ENCODE measurements at places on chromosomes 1 and 21.

- no peak for DNase-seq
Observed at GRCh38 chr1:176557543-176558258, 94.7 kb downstream of the PAPPA2 start.

DNA sequence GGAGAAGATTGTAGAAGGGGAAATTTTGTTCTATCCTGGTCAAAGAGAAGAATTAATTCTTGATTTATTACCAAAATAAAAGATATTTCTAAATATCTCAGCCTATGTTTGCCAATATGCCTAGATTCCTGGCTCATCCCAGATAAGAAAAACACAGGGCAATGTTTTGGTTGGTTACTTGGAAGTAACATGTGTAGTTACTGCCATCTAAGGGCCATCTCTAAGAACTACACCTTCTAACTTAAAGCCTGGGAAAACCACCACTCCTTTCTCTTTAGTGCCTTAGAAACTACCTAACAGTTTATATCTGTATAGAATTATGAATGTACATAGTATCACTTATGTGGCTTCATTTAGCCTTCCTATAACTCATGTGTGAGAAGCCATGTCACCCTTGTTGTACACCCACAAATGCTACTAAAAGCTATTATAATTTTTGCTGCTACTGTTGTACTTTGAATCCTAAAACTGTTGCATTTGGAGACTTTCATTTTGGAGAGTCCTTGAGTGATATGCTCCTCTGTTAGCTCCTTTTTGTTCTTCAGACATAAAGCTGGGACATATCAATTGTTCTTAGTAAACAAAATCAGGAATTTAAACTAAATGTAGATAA, 4.5 kb downstream of the AIM2 start:
- peak; percentile 81 for DNase-seq

- DNase-seq = no peak
Observed at GRCh38 chr1:188062456-188062855, 1233.7 kb downstream of the PLA2G4A start.

DNA sequence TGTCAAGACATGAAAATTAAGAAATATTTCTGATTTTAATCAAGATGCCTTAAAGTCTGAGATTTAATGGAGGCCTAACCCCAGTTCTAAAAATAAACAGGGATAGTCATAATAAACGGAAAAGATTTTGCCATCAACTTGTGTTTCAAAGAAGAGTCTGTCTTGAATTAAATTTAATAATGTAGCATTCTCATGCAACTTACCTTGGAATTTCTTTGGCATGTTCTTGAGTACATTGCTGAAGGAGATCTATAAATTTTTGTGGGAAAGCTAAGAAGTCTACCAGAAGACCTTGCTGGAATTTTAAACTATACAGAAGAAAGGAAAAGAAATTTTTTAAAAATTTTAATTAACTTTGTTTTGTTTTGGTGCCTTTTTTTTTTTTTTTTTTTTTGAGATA, 10.6 kb downstream of the SASS6 start:
- peak; percentile 29 for DNase-seq

GRCh38 chr21:26519142-26519541, 53.9 kb downstream of the CYYR1 start:
- DNase-seq = no peak

GRCh38 chr1:88979749-88980116, 12.7 kb downstream of the KYAT3 start:
- DNase-seq = no peak

DNA sequence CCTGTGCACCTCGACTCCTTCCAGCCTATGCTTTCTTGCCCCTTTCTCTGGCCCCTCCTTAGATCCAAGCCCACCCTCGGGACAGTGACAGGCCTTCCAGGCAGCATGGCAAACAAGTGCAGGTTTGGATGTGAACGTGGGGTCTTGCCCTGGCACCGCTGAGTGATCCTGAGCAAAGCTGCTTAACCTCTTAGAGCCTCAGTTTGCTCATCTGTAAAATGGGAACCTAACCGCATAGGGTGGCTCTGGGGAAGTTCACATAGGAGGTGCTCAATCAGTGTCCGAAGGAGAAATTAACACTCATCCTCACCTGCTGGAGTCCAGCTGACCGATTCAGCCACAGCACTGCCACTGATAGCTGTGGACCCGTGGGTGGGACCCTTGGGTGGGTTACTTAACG, 7.2 kb downstream of the MFAP2 start:
- DNase-seq = no peak

DNA sequence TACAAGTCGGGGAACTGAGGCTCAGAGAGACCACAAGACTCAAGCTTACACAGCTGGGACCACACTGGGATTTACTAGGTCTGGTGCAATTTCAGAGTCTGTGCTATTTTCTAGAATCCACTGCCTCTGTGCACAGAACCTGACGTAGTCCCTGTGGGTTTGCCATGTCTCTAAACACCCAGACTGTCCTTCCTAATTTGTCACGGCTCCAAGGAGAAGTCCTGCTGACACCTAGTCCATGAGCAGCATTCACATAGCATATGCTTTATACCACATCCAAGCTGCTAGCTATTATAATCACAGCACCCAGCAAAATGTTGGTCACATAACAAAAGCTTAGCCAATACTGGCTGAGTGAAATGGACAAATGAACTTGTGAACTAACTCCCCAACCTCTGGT, 79.0 kb upstream of the HMGB4 start:
- DNase-seq = no peak

- no peak for DNase-seq
Observed at GRCh38 chr1:238672262-238672661, 714.1 kb upstream of the CHRM3 start.

DNA sequence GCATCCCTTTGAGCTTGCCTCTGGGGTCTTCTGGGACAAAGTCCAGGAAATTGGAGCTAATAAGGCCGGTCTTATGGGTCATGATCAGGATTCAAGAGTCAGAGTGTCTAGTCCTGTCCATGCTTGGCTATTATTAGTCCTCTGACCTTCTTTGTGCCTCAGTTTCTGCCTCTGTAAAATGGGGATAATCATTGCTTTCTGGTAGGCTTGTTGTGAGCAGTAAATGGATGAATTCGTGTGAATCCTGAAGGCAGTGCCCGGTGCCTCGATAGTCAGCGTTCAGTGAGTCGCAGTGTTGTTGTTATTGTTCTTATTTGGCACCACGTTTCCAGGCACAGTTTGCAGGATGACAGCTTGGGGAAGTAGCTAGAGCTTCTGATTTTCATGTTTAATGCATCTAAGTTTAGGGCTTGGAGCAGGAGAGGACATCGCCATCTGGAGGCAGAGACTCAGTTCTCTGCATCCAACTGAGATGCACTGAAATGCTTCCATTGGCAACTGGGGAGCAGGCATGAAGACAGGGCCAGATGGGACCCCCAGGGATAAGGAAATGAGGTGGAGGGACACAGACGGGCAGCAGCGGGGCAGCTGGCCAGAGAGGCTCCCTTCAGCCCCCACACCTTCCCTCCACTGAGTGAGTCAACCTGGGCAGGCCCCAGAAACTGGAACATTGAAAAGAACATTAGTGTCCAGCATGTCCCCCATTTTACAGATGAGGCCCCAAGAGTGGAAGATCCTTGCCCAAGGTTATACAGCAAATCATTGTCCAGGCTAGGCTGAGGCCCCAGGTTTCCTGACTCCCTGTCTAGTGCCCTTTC, 160.3 kb downstream of the PTPRU start:
- no peak for DNase-seq

GRCh38 chr1:9881838-9882249, 28.2 kb downstream of the CTNNBIP1 start:
- DNase-seq = peak; percentile 75

DNA sequence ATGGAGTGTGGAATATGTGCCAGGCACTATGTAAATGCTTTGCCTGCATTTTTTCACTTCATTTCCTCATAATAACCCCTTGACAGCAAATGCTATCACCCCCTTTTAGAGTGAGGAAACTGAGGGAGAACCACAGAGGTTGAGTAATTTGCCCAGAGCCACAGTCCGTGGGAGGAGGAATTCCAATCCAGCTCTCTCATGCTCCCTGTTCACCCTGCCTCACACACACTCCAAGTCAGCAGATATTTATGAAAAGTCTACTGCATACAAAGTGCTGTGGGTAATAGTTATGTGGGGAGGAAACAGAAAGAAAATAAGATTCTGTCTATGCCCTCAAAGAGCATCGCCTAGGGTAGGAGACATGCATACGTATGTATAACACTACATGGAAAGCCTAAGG, 30.9 kb upstream of the RBM15 start:
- peak; percentile 84 for DNase-seq

DNA sequence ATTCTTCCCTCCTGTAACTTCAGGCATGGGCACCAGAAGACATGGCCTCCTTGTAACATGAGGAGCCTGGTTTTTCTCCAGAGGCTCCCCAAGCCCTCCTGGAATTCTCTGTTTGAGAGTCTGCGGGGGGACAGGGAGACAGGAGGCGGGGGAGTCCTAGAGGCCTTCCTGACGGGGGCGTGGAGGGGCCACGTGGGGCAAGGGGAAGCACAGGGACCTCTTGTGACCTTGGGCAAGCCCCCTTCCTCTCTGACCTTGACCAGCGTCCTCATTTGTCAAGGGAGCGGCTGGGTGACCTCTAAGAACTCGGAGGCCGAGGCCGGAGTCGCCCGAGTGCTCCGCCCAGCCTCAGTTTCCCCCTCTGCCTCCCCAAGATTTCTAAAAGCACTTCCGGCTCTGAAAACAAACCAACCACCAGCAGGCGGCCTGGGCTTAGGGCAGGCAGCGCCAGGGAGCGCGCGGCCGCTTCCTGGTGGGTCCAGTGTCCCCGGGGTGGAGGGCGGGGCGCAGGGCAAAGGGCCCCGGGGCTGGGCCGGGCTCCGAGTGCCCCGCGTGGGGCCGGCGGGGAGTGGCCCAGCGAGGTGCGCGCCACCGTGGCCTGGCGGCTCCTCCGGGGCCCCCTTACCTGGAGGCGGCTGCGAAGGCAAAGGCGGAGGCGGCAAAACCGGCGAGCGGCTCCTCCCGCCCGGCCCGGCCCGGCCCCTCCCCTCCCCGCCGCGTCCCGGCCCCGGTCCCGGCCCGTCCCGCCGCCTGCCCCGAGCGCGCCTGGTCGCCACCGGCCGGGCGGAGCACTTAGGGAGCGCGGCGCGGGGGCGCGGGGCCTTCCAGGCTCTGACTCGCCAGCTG, at the start of gene TMCO4:
Gene TMCO4 (minus strand): TSS at position 687 of the 846 bp plus-strand sequence. CDS start 19,158 bp downstream, outside the sequence.
- peak; percentile 89 for DNase-seq

DNA sequence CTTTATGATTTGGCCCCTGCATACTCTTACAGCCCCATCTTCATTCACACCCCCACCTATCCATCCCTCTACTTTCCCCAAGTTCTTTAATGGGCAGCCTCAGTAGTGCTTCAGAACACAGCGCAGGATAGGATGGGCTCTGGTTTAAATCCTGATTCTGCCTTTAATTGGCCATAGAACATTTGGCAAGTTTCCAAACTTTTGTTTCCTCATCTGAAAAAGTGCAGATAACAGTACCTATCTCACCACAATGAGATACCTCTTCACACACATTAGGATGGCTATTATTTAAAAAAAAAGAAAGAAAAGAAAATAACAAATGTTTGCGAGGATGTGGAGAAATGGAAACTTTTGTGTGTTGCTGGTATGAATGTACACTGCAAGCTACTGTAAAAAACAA, 142.5 kb upstream of the VANGL1 start:
- DNase-seq = no peak

DNA sequence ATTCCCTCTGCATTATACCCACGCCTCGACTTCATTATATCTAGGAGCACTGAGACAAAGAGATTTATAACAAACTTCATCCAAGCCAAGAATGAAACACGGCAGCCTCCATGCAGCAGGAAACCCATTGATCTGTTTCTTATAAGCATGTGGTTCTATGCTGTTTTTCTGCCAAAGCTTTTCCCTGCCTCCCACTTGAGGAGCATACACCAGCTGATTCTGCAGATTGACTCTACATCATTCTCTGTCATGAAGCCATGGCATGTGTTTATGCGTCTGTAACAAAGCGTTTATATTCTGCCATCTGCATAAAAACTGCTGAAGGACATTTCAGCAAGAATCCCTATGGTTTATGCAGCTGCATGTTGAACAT, 102.0 kb downstream of the CYYR1 start:
- DNase-seq = no peak

GRCh38 chr1:31707711-31708110, 3.9 kb upstream of the COL16A1 start:
- peak; percentile 73 for DNase-seq

DNA sequence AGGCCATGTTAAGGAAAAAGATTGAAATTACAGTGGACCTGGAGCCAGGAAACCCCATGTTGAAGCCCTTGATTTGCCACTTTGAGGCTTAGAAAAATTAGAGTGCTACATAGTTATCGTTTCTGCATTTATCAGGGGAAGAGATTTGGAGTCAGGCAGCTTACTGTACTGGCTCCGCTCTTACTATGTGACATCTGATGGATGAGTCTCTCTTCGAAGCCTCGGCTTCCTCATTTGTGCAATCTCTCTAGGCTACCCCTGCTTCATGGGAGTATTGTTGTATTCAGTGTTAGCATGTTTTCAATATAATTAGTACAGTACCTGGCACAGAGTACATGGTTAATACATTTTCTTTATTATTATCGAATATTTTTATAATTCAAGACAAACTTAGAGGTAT, 480.4 kb upstream of the USP24 start:
- peak; percentile 28 for DNase-seq

DNA sequence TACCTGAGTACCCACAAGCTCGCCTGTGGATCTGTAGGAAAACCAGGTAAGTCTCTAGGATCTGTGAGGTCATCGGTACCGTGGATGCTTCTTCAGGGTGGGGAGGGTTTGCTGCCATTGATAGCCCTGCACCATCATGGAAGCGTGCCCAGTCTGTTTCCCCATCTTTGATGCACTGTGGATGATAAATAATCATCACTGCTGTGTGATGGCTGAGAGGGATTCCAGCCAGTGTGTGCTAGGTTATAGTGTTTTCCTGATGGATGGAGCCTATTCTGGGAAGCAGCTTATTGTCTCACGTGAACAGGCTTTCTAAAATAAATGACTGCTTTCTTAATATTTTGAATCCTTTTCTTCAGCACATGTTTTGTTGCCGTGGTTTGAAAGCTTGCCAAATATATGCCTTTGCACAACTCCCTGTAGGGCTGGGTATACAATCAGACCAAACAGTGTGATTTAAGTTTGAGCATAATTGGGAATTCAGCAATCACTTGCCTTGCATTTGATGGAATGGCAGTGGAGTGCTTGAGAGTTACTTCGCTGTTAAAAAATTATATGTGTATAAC, 113.8 kb downstream of the CAMTA1 start:
- DNase-seq = no peak

DNA sequence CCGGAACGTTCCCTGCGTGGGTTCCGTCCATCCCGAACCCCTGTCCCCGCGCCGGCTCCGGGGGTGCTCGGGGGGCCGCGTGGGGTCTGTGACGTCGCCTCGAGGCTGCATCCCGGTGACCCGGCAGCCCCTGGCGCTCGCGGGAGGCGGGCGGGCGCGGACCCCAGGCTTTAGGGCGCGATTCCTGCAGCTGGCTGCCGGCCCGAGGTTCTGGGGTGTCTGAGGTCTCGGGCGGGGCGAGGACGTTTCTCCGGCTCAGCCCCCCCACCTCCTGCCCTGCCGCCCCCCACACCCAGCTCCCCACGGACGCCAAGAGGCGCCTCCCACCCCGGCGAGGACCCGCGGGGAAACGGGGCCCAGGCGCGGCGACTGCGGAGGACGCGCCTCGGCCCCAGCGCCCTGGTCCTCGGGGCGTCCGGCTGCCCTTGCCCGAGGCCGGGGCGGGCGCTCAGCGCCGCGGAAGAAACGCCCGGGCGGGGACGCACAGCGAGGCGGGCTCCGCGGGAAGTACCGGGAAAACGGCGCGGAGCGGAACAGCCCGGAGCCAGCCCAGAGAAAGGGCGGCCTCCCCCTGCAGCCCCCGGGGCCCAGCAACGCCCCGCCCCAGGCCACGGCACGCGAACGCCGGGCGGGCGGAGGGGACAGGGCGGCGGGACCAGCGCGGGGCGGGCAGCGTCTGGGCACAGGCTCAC, 1.3 kb upstream of the PCBP3 start:
- no peak for DNase-seq

Measured in GM03348 (cell line).